ENCODE measurements at places on chromosomes 12 and 14.

- peak; percentile 56 for DNase-seq
Measured at GRCh38 chr12:58919231-58920101, 838 bp downstream of the LRIG3 start.

DNA sequence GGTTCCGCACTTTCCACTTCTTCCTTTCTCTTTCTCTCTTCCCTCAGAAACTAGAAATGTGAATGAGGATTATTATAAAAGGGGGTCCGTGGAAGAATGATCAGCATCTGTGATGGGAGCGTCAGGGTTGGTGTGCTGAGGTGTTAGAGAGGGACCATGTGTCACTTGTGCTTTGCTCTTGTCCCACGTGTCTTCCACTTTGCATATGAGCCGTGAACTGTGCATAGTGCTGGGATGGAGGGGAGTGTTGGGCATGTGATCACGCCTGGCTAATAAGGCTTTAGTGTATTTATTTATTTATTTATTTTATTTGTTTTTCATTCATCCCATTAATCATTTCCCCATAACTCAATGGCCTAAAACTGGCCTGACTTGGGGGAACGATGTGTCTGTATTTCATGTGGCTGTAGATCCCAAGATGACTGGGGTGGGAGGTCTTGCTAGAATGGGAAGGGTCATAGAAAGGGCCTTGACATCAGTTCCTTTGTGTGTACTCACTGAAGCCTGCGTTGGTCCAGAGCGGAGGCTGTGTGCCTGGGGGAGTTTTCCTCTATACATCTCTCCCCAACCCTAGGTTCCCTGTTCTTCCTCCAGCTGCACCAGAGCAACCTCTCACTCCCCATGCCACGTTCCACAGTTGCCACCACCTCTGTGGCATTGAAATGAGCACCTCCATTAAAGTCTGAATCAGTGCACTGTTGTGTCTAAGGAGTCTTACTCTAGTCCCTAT, 4.6 kb upstream of the ATN1 start:
- no peak for DNase-seq

DNA sequence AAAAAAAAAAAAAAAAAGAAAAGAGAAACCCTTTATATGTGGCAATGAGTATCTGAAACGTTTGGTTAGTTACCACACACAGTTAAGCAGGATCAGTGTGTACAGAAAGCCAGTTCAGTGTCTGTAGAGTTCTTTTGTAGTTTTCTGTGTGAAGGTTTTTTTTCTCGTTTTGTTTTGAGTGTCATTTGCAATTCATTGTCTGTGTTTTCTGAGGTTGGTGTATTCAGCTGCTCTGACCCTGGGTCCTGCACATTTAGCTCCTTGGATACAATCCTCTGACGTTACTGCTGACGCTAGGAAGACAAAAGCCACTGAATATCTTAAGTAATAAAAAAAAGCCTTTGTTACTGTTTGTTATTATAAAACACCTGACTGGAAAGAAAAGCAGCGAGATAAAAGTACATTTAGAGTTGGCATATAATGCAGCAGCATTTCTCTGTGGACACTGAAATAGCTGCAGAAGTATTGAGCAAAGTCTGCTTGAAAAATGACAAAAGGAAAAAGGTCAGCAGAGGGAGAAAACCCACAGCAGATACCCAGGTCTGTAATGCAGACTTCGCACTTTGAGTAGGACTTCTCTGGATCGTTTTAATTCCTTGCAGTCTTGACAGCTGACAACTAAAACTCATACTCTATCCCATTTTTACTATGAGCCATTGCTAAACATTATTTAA, 89.0 kb downstream of the POLR3B start:
- peak; percentile 92 for DNase-seq

DNA sequence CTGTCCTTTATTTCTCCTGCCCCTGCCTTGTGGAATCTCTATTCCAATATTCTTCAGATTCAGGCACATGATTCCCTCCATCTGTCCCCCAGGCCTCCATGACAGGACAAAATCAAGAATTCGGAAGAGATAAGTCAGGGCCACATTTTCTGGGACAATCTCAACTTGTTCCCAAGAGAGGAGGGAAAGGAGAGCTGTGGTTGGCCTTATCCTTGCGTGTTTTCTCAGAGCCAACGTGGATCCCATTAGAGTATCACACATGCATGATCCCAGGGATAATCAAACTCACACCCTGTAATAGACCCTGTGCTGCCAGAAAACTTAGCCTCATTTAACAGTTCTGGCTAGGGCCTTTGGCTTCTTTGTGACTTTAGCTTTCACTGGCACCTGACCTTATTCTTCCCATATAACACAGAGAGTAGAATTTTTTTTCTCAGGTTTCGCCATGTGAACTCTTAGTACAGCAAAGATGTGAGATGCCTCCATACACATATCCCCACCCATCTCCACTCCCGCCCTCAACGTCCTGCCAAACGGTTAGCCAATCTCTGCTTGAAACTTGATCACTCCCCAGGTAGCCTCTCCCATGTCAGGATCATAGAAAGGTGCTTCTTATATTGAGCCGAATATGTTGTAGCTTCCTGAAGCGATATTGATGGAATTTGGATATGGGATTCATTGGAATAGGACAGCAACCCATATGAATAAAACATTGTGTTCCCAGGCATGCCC, 6.7 kb upstream of the KRT1 start:
- DNase-seq, result no peak

- no peak for DNase-seq
Measured at GRCh38 chr14:72737560-72737943, 156.3 kb downstream of the DPF3 start.

- DNase-seq, result peak; percentile 61
Measured at GRCh38 chr14:104294628-104294982, 156.2 kb downstream of the KIF26A start.

- DNase-seq, result no peak
Measured at GRCh38 chr12:66131067-66131688, 628 bp upstream of the LLPH start.

DNA sequence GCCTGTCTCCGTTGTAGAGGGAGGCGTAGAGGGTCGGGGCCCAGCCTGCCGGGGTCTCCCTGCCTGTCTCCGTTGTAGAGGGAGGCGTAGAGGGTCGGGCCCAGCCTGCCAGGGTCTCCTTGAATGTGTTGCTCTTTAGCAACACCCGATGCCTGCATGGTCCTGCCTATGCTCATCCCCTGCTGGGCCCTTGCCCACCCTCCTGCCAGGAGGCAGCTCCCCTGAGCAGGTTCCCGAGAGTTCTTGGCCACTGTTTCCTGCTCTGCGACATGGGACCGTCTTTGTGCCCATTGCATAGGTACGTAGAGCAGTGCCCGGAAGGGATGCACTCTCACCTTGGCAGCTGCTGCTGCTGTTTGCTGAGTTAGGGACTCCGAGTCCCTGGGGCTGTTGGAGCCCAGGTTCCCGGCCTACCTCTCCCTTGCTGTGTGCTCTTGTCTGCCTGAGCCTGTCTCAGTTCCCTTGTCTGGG, 3.3 kb downstream of the KIF26A start:
- no peak for DNase-seq

GRCh38 chr12:5197131-5197530, 153.5 kb downstream of the KCNA5 start:
- DNase-seq, result no peak

DNA sequence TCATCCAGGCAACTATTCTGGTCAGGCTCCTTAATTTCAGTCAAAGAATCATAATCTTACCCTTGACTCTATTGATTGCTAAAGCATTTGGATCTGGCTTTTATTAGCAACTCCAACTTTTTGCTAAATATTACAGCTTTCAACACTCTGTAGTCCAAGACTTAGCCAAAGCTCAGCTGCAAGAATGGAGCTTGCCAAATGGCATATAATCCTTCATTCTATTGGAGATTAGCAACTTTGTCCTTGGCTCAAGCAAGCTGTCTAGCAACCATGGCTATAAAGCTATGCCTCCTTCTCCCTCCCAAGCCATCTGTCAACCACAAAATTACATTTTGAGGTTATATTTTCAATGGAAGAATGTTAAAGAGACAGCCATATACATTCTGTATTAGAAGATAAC, 23.1 kb upstream of the NID2 start:
- DNase-seq, result no peak

DNA sequence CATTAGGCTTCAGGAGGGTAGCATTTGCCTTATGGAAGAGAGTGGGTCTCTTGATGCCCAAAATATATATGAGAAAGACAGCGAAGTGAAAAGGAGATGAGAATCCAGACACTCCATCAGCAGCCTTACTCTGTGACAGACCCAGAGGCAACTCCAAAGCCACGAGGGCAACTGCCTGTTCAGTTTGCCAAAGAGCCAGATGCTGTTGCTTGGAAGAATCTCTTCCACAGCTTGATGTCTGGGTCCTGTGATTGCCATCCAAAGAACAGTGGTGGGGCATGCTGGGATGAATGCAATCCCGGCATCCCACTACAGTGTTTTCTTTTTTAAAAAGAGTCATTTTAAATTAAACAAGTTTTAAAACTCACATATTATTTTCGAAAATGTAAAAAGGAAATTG, 10.9 kb upstream of the OTX2 start:
- no peak for DNase-seq

GRCh38 chr14:100885617-100886016, 17.9 kb downstream of the RTL1 start:
- no peak for DNase-seq

DNA sequence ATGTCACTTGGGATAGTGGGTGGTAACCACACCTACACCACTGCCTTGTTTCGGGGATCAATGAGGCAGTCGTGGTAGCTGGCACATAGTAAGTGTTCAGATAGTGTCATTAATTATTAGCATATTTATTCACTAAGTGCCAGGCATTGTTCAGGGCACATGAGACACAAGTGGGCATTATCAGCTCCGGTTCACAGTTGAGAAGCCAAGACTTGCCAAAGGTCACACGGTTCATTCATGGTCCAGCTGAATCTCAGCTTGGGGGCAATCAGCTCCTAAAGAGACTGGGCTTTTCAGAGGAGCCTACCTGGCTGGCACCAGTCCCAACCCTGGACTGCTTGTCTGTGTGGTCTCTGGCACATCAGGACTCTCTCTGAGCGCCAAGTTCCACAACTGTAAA, 121.3 kb downstream of the PTPN11 start:
- no peak for DNase-seq

GRCh38 chr14:67984274-67984673, 164.7 kb downstream of the RAD51B start:
- DNase-seq, result no peak

DNA sequence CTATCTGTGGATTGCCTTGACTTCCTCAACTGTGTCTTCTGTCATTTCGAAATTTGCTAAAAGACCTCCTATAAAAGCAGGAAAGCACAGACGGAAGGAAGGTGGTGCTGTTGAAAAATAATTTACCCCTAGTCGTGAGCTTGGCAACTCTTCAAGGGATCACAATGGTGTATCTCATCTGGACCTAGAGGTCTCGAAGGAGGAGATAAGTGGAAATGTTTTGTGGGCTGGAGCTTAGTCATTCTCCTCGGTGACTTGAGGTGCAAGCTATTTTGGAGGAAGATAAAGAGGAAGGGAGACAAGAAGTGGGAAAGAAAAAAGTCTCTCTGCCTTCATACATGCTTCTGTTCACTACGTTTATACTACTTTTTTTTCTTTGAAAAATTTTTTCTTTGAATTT, 89.9 kb downstream of the FLRT2 start:
- no peak for DNase-seq

- no peak for DNase-seq
Measured at GRCh38 chr14:83151571-83151970, 1617.9 kb upstream of the SEL1L start.

DNA sequence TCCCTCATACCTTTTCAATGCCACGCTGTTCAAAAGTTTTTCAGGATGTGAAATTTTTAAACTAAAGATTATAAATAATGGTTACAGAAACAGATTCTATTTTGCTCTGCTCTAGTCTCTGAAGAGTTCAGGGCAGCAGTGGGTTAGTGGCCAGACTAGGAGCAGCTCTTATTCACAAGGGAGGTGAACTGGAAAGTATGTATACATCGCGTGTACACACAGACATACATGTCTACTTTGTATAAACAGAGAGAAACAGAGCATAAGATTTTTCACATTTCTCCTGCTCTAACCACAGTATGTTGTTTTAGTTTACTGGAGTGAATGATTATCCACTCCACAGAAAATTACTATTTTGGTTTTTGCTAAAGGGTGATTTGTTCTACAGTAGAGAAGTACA, 74.4 kb upstream of the CRY1 start:
- DNase-seq, result no peak

DNA sequence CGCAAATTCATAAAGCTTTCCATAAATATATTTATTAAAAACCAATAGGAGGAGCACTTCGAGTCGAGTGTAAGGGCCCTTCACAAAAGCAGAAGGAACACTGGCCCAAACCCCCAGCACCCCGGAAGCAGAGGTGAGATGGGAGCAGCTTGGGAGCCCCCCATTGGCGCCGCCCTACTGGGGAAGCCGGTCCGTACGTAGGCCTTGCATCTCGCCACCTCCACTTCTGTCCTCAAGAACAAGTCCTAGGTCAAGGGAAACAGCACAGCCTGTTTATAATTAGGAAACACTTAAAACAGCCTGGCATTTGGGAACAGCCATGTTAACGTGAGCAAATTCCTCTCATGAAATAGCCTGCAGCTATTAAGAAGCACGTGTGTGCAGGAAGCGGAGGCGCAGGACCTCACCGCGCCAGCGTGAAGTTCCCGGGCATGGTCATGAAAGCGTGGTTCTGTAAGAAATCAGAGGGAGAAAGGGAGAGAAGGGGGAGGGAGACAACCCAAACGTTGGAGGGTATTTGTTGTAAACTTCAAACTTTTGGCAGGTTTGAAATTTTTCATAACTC, 7.7 kb downstream of the ANKRD9 start:
- no peak for DNase-seq

- DNase-seq, result no peak
Measured at GRCh38 chr12:93601591-93601990, 29.1 kb downstream of the SOCS2 start.

- no peak for DNase-seq
Measured at GRCh38 chr12:53236443-53237111, 4.6 kb upstream of the RARG start.

GRCh38 chr14:22403296-22403695, 185.7 kb downstream of the DAD1 start:
- no peak for DNase-seq

DNA sequence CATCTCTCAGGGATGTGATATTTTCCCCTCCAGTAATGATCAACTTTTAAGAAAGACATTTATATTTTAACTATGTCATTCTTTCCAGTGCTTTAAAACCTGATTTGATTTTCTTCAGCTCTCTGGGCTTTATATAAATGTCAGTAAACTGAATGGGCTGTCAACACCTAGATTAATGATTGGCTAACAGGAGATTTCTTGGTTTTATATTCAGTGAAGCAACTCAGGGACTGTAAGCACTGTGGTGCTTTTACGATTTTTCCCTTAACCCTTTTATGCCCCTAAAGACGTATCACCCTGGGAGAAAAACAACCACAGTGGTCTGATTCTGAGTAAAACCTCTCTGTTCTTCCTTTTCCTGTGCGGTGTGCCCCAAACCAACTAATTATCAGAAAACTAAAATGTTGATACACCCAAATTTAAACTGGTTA, 38.0 kb downstream of the PTGER2 start:
- no peak for DNase-seq

DNA sequence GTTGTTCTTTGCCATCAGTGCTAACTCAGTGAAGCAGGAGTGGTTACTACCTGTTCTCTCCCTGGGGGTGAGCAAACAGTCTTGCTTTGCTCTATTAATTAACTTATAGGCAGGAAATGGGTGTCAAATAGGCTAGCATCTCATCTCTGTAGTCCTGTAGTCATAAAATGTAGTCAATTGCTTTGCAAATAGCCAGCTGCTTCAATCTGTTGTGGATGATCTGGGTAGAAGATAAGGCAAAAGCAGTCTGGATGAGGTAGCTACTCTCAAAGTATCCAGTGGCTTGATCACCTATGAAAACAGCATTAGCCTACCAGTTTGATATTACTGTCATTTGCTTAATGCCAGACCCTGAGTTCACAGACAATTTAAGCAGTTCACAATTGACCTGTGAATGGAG, 369.0 kb upstream of the TMTC1 start:
- no peak for DNase-seq

All from SHP77 (cell line).